ENCODE measurements at places on chromosomes 11 and 22. TPM values are rescaled to one million over a fixed set of nuclear protein-coding genes. Genes with fewer than 3 reads are reported as not detected.

GRCh38 chr22:49278340-49278739 is 549.3 kb downstream of the BRD1 start:
- H3K36me3 ChIP-seq = no peaks in the 10 kb centered on the region
- DNase-seq = no peak
- no peak overlapping the region for H3K27ac ChIP-seq
- H3K4me3 ChIP-seq = no peak overlapping the region
- peaks cover 6% of the 10 kb centered on the region for H3K27me3 ChIP-seq
- H3K4me1 ChIP-seq = no peaks in the 10 kb centered on the region

GPR83 gene
- total RNA-seq = 0.31 TPM

OR2D2 gene
- 0.64 TPM for total RNA-seq

DNA sequence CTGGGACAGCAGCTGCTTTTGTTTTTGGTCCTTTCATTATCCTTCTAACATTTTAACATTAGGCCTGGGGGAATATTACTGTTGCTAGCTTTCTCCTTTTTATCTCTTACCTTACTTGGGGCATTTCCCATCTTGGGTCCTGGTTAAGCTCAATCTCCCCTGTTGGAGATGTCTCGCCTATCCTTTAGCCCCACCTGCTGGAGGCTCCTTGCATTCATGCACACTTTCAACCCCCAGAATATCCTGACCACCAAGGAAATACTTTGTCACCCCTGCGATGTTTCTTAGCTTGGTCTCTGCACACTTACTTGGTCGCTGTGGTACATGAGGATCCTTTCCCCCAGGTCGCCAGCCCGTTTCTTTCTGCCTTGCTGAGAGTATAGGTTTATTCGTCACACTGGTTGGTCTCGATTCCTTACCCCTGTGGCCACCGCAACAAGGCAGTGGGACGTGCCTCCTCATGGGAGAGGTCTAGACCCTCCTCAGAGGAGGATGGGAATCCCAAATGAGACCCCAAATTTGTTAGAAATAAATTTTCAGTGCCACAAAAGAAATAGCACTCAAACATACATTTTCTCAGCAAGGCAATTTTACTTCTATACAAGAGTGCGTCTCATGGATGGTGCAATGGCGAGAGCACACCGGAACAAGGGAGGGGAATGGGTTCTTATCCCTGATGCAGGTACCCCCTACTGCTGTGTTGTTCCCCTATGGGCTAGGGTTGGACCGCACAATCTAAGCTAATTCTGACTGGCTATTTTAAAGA is 5.4 kb upstream of the TXN2 start:
- H3K4me3 ChIP-seq = peak overlapping the region; percentile 48
- peak; percentile 41 for DNase-seq
- peaks cover 1% of the 10 kb centered on the region for H3K4me1 ChIP-seq
- H3K27ac ChIP-seq = no peak overlapping the region
- H3K36me3 ChIP-seq = peaks cover 24% of the 10 kb centered on the region

GRCh38 chr11:64916040-64916774 is 802 bp downstream of the ATG2A start:
- H3K4me3 ChIP-seq = peak overlapping the region; percentile 93
- peak overlapping the region; percentile 74 for H3K27ac ChIP-seq

DNA sequence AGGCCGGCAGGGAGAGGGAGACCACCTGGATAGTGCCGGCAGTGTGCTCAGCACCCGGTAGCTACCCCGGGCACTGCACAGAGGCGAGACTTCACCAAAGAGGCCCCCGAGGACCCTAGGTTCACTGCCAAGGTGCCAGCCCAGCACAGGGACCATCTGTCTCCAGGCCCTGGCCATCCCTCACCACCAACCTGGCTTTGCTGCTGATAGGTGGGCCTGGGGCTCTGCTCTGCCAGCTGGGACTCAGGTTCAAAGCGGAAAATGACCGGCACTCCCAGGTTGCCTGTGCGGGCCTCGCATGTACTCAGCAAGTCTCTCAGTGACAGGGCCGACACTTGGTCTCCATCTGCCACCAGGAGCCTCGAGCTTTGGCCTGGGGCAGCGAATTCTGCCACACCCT is 812.2 kb downstream of the BRD1 start:
- no peak overlapping the region for H3K4me3 ChIP-seq
- no peak for DNase-seq
- no peak overlapping the region for H3K27ac ChIP-seq
- H3K4me1 ChIP-seq = no peaks in the 10 kb centered on the region
- peaks cover 4% of the 10 kb centered on the region for H3K27me3 ChIP-seq
- no peaks in the 10 kb centered on the region for H3K36me3 ChIP-seq

DNA sequence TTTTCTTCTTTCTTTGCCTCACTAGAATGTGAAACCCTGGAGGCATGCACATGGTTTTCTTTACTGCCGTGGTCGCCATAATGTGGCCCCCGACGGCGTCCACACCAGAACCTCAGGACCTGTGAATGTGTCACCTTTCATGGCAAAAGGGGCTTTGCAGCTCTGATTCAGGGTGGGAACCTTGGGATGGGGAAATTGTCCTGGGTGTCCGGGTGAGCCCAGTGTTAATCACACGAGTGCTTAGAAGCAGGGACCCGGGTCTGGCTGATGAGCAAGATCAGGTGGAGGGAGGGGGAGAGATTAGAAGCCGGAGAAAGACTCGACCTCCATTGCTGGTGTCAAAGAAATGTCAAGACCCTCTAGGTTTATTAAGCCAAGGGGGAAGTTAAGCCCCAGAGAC is 74.7 kb upstream of the SHISAL1 start:
- no peak overlapping the region for H3K27ac ChIP-seq
- H3K4me1 ChIP-seq = no peaks in the 10 kb centered on the region
- no peaks in the 10 kb centered on the region for H3K36me3 ChIP-seq
- DNase-seq = no peak

GRCh38 chr22:30201945-30202344 is 44.6 kb downstream of the LIF start:
- DNase-seq = no peak
- H3K4me3 ChIP-seq = no peak overlapping the region
- peaks cover 5% of the 10 kb centered on the region for H3K4me1 ChIP-seq

GRCh38 chr22:27723708-27724107 is 77.8 kb downstream of the MN1 start:
- DNase-seq = no peak
- no peak overlapping the region for H3K27ac ChIP-seq
- H3K27me3 ChIP-seq = peaks cover 8% of the 10 kb centered on the region

DNA sequence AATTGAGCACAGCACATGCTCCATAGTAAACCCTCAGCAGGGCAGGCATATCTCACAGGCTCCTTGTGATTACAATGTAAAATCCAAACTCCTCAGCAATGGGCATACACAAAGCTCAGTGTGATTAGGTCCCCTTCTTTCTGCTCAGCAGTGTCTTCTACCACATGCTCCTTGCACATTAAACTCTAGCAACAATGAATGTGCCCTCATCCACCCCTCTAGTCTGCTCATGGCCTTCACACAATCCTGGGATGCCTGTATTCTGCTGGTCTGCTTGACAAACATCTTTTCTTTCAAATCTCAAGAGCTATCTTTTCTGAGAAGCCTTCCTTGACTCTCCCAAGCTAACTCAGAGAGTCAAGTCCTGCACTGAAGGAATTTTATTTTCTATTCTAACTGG is 32.4 kb upstream of the DBX1 start:
- peaks cover 6% of the 10 kb centered on the region for H3K27me3 ChIP-seq
- DNase-seq = no peak
- no peaks in the 10 kb centered on the region for H3K36me3 ChIP-seq
- H3K27ac ChIP-seq = no peak overlapping the region
- no peaks in the 10 kb centered on the region for H3K4me1 ChIP-seq
- no peak overlapping the region for H3K4me3 ChIP-seq

DNA sequence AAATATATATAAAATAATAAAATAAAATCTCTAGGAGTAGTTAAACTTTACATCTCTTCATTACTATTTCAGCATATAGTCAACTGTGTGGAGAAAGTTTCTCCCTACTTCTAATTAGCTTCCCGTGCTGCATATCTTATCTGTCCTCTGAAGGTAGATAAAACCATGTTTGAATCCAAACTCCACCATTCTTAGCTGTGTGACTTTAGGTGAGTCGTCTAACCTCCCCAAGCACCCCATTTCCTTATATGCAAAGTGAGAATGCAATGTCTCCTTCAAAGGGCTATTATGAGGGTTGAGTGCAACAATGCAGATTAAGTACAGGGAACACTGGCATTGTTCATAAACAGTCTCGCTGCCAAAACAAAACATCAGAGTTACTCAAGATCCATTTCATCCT is 80.8 kb upstream of the DRD2 start:
- H3K36me3 ChIP-seq = no peaks in the 10 kb centered on the region
- DNase-seq = no peak
- no peaks in the 10 kb centered on the region for H3K4me1 ChIP-seq

APOL5 gene
- not detected for total RNA-seq

GRCh38 chr22:22748297-22748743 is 103.9 kb downstream of the GGTLC2 start:
- no peaks in the 10 kb centered on the region for H3K36me3 ChIP-seq
- no peak overlapping the region for H3K27ac ChIP-seq
- peaks cover 8% of the 10 kb centered on the region for H3K27me3 ChIP-seq
- DNase-seq = peak; percentile 63
- peaks cover 12% of the 10 kb centered on the region for H3K4me1 ChIP-seq
- H3K4me3 ChIP-seq = no peak overlapping the region

IFTAP gene
- 21.0 TPM for total RNA-seq

GAL gene
- total RNA-seq = 15.9 TPM

DNA sequence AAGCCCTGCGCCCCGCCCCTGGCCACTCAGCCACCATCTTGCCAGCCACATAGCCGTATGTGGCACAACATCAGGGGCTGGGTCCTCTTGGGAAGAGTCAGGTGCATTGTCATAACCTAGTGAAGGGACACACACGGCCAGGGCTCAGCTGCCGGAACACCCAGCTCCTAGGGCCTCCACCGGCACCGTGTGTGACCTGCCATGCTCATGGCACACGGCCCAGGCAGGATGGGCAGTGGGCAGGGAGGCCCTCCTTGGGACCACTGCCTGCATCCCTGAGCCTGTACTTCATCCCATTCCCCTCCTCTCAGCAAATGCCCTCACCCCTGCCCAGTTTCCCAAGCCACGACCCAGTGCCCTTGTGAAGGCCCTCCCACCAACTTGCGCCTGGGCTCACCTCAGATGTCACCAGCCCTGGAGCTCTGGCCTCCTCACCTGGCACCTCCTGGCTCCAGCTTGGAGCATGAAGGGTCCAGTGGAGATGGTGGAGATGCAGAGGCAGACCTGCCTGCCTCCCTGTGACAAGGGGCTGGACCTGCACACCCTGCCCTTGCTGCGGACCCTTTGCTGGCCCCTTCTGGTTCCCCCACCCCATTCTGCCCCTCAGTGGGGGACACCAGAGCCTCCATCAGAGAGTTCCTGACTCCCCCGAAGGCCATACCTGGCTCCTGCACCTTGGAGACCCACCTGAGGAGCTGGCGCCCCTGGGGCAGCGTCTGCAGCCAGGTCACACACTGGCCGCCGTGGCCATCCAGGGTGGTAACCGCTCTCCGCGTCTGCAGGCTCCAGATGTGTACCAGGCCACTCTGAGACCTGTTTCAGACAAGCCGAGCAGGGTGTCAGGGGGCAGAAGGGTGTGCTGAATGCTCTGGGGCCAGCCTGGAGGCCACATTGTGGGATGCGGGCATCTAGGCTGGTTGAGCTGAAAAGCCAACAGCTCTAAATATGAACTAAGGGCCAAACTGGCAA is 34.5 kb downstream of the GNB1L start:
- peaks cover 5% of the 10 kb centered on the region for H3K4me1 ChIP-seq
- H3K36me3 ChIP-seq = peaks cover 4% of the 10 kb centered on the region
- peak; percentile 1 for DNase-seq
- peaks cover 4% of the 10 kb centered on the region for H3K27me3 ChIP-seq

GRCh38 chr11:134069426-134070341 is 812 bp downstream of the JAM3 start:
- DNase-seq = no peak
- peaks cover 3% of the 10 kb centered on the region for H3K27me3 ChIP-seq
- H3K27ac ChIP-seq = peak overlapping the region; percentile 64
- H3K36me3 ChIP-seq = peaks cover 21% of the 10 kb centered on the region
- H3K4me3 ChIP-seq = peak overlapping the region; percentile 96

RIMBP3B gene
- total RNA-seq = 0.51 TPM

DNA sequence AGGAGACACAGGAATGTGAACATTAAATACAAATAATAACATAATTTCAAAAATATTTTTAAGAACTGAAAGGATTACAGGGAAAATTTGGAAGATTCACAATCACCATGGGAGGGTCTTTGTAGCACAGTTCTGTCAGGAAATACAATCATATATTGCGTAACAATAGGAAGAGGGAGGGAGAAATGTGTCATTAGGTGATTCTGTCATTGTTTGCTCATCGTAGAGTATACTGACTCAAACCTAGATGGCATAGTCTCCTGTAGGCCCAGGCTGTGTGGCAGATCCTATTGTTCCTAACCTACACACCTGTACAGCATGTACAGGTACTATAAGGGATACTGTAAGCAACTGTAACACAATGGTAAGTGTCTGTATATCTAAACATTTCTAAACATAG is 330.4 kb downstream of the BRD1 start:
- H3K27ac ChIP-seq = no peak overlapping the region
- DNase-seq = no peak
- no peak overlapping the region for H3K4me3 ChIP-seq
- H3K4me1 ChIP-seq = no peaks in the 10 kb centered on the region
- H3K36me3 ChIP-seq = no peaks in the 10 kb centered on the region

NXPE2 gene
- total RNA-seq = 0.33 TPM

LRRN4CL gene
- 0.44 TPM for total RNA-seq

GRCh38 chr11:70675697-70676374 is 277.5 kb downstream of the CTTN start:
- H3K27me3 ChIP-seq = peaks cover 4% of the 10 kb centered on the region
- H3K4me3 ChIP-seq = no peak overlapping the region
- H3K4me1 ChIP-seq = peaks cover 14% of the 10 kb centered on the region
- no peak overlapping the region for H3K27ac ChIP-seq

GRCh38 chr11:23995891-23996290 is 501.0 kb upstream of the LUZP2 start:
- no peak for DNase-seq
- no peaks in the 10 kb centered on the region for H3K4me1 ChIP-seq
- no peaks in the 10 kb centered on the region for H3K36me3 ChIP-seq
- peaks cover 3% of the 10 kb centered on the region for H3K27me3 ChIP-seq
- H3K27ac ChIP-seq = no peak overlapping the region

GRCh38 chr11:107951155-107951554 is 22.9 kb downstream of the RAB39A start:
- H3K4me1 ChIP-seq = peaks cover 3% of the 10 kb centered on the region
- no peak for DNase-seq
- H3K27ac ChIP-seq = no peak overlapping the region
- no peak overlapping the region for H3K4me3 ChIP-seq
- H3K27me3 ChIP-seq = no peaks in the 10 kb centered on the region

GRCh38 chr11:36577859-36578258 is 10.1 kb downstream of the RAG1 start:
- no peak for DNase-seq
- no peak overlapping the region for H3K4me3 ChIP-seq
- H3K27me3 ChIP-seq = peaks cover 2% of the 10 kb centered on the region
- no peaks in the 10 kb centered on the region for H3K4me1 ChIP-seq
- no peak overlapping the region for H3K27ac ChIP-seq
- H3K36me3 ChIP-seq = peaks cover 8% of the 10 kb centered on the region

SCUBE1 gene
- total RNA-seq = 54.7 TPM

FOLR1 gene
- not detected for total RNA-seq

OR51F2 gene
- not detected for total RNA-seq

TMEM126A gene
- 17.8 TPM for total RNA-seq
